ENCODE measurements at places on chromosomes 7 and 10. TPM values are rescaled to one million over a fixed set of nuclear protein-coding genes. Genes with fewer than 3 reads are reported as not detected.

DNA sequence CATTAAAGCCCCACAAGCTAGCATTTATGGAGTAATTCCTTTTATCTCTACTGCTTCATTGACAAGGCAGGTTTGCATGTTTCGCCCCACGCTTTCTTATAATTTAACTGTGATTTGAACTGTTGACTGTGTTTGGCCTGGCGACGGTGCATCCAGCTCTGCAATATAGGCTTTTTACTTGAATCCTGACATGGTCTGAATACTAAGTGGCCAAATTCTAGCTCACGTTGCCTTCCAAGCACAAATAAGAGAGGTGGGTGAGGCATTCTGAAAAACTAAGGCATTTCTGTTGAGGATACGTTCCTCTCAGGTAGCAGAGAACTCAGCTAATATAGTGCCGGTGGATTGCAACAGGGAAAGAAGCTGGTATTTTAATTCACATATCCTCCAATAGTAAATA is 61.8 kb downstream of the NRP1 start:
- DNase-seq, result no peak

GRCh38 chr7:36711256-36711655 is 13.0 kb downstream of the AOAH start:
- DNase-seq, result no peak

GRCh38 chr10:72906446-72906845 is 12.9 kb downstream of the OIT3 start:
- DNase-seq, result peak; percentile 15

- no peak for DNase-seq
These were observed 78.9 kb downstream of the MKI67 start for GRCh38 chr10:128047351-128047750.

- DNase-seq, result no peak
These were observed 72.8 kb upstream of the GLCCI1 start for GRCh38 chr7:7895754-7896153.

- no peak for DNase-seq
These were observed 509.5 kb downstream of the RPS24 start for GRCh38 chr10:78543031-78543748.

DNA sequence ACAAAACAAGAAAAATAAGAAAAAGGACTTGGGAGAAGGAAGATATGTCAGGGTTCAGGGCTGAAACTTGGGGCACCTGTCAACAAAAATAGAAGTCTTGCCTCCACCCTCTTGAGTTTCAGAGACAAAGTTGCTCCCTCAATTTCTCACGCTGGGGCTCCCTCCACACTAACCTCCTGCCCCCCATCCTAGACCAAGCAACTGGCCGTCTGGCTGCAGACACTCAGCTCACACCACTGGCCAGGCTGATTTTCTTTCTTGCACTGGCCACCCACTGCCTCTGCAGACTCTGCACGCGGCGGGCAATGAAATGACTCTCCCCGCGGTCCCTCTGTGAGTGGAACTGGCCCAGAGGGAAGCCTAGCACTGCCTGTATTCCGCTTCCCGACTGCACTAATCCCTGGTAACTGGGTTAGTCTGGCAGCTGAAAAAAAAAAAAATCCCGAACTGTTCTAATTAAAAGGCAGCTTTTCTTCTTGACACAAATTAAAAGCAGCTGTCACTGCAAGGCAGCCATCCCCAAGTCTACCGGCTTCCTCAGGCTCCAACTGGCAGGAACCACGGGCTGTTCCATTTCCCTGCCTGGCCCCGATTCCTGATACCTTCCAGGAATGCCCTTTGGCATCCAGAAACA is 83.5 kb downstream of the SPDYE5 start:
- DNase-seq, result no peak

DNA sequence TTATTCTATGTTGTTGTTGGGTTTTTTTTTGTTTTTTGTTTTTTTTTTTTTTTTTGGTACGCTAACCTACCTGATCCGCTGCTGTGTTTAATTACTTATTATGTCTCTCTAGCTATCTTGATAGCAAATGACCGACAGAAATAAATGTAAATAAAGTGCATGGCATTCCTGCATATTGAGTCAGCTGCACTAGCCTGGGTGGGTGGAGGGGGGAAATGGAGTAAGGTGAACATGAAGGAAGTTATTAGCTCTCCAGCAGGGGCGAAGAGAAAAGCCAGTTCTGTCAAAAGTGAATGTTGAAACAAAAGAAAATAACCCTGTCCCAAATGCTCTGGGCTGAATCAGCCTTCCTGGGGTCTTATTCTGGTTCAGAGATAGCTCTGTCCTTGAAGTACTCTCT is 210.7 kb upstream of the MDFIC start:
- DNase-seq, result peak; percentile 2

DNA sequence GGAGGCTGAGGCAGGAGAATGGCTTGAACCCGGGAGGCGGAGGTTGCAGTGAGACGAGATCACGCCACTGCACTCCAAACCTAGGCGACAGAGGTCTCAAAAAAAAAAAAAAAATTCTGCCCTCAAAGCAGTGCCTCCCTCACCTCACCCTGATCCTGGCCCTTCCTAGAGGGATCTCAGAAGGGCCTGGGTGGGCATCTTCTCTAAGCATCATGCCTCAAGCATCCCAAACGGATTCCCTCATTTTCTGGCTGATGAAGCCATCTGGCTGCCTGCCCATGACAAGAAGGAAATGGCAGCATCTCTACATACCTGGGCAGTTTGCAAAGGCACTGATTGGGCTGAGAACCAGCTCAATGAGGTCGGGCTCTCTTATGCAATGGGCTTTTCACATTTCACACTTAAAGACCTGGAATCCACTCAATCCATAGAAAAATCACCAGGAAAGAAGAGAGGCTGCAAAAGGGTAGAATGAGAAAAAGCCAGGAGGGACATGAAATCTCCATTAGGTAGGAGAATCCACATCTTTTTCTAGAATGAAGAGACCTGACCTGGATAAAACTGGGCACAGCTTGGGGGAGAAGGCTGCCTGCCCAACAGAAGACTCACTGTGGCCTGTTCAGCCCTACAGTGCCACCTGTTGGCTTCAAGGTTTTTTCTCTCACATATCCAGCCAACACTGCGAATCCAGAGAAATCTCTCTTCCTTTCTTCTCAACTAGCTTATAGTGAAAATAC is 48.1 kb downstream of the PDLIM1 start:
- peak; percentile 63 for DNase-seq

DNA sequence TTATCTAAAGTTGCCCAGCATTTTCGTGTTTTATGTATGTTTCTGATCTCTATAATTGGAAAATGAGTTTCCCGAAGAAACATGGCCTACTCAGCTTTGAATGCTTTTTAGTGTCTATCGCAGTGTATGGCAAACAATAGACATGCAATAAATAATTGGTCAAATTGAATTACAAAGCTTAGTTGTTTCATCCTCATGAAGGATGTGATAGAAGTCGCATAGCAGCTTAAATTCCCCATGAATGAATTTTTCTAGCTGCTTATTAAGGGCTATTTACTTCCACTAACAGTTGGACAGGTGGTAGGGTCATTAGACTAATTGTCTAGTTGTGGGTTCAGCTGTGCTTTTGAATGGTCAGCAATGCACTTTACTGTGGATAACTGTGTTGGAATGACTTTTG is 467.3 kb upstream of the MBL2 start:
- no peak for DNase-seq

DNA sequence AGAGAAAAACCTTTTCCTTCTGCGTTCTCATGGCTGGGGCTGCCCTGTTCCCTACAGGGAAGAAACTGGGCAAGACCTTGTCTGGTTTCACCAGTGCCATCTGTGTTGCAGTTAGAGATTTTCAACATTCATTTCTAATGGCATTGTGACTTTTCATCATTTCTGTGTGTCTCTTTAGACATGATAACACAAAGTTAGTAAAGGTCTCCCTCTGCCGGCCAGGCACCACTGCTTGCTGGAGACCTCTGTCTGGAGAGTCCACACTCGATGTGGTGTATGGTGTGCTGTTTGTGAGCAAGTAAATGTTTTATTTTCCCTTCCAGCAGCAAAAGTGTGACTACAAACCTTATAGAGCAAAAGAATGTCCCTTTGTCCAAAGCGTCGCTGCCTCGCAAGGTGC is 213.5 kb downstream of the PAXIP1 start:
- no peak for DNase-seq

GRCh38 chr10:112304267-112304859 is 21.2 kb downstream of the TECTB start:
- DNase-seq, result peak; percentile 47

- peak; percentile 13 for DNase-seq
These were observed 47.0 kb upstream of the ELMO1 start for GRCh38 chr7:37495574-37496184.

- DNase-seq, result no peak
These were observed 480.0 kb downstream of the GALNT17 start for GRCh38 chr7:71611986-71612385.

DNA sequence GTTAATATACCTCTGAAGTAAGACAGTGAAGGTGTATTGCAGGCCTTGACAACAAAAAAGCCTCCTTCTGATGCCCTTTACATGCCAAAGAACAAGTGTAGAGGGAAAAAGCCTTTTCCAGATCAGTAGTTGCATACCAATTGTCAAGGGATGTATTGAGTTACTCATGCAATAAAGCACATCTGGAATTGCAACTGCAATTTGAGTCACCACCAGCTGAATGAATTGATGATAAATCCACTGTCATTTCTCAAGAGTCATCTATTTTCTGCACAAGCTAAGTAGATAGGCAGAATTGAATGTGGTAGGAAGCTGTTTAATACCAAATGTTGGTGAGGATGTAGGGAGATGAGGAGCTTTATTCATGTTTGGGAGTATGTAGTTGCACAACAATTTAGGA is 325.9 kb upstream of the SMIM30 start:
- no peak for DNase-seq

GRCh38 chr7:106116161-106116704 is 4.1 kb upstream of the SYPL1 start:
- no peak for DNase-seq

Gene GNAI1
- 44.2 TPM for total RNA-seq

Gene CPA1
- not detected for total RNA-seq
